ENCODE measurements at places on chromosomes 7 and 10.

- no peaks in the 10 kb centered on the region for H3K27me3 ChIP-seq
- peaks cover 7% of the 10 kb centered on the region for H3K36me3 ChIP-seq
- peak overlapping the region; percentile 76 for H3K4me3 ChIP-seq
- peaks cover 69% of the 10 kb centered on the region for H3K4me1 ChIP-seq
These were observed 163.8 kb upstream of the KLF6 start for GRCh38 chr10:3948843-3949242.

- no peaks in the 10 kb centered on the region for H3K36me3 ChIP-seq
- H3K4me3 ChIP-seq: no peak overlapping the region
- DNase-seq: no peak
- no peaks in the 10 kb centered on the region for H3K27me3 ChIP-seq
- no peaks in the 10 kb centered on the region for H3K4me1 ChIP-seq
These were observed 98.2 kb downstream of the PCDH15 start for GRCh38 chr10:54702583-54703485.

DNA sequence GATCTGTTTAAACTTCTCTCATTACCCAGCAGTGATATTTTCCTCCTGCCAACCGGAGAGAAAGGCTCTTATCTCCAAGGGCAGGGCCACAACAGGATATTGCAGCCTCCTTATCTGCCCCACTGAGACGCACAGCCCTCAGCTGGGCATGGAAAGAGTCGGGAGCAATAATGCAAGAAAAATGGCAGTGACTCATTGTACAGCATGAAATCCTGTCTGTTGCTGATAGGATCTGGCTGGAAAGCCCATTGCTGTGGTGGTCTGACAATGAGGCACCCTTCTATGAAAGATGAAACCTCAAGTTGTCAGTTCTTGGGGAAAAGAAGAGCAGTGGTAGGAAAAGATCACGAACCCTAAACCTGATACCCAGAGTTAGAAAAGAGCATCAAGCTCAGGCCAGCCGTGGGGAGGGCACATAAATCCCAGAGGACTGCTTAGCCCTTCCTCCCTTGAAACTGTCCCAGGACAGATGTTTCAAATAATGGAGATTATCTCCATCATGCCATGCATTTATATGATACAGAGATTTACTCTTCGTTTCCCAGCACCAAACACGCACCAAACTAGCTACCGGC, 47.0 kb upstream of the FIGNL1 start:
- no peak overlapping the region for H3K4me3 ChIP-seq
- H3K36me3 ChIP-seq: no peaks in the 10 kb centered on the region
- DNase-seq: no peak
- H3K4me1 ChIP-seq: no peaks in the 10 kb centered on the region

DNA sequence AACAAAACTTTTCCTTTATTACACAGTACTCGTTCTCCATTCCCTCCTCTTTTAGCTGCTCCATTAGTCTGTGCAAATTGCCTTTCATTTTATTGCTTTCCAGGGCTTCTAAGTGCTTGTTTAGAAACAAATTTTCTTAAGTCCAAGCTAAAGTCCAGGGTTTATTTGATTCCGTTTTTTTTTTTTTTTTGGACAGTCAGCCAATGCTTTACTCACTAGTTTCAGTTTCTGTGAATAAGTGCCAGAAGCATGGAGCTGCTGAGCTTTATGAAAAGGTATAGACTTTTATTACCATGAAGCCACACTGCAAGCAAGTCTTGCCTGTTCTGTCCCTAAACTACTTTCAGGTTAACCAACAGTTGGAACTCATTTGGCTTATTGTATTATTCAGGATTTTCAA, 455.0 kb downstream of the GFRA1 start:
- no peak for DNase-seq
- H3K27ac ChIP-seq: no peak overlapping the region
- no peaks in the 10 kb centered on the region for H3K36me3 ChIP-seq
- no peaks in the 10 kb centered on the region for H3K4me1 ChIP-seq
- no peak overlapping the region for H3K4me3 ChIP-seq
